NCI-H226 (cell line): ENCODE measurements at places on chromosomes 16 and 17.
A peak's percentile ranks its signal among the peaks of the same experiment; 100 is the strongest.

DNA sequence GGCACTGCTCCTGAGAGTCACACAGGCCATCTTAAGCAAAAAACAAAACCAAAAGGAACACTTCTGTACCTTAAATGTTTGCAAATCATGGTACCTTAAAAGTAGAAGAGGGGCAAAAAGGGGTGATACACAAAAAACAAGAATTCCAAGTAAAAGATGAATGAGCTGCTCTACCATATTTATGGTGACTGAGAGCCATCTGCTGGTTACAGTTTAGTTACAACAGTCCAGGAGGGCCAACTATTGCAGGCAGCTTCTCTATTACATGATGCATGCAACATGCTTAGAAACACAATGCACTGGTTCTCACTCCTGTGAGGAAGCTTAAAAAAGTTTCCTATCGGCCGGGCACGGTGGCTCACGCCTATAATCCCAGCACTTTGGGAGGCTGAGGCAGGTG, 53.5 kb downstream of the STX8 start:
- DNase-seq, result peak; percentile 24

GRCh38 chr17:28956112-28956511, 4.8 kb upstream of the PHF12 start:
- DNase-seq, result no peak

DNA sequence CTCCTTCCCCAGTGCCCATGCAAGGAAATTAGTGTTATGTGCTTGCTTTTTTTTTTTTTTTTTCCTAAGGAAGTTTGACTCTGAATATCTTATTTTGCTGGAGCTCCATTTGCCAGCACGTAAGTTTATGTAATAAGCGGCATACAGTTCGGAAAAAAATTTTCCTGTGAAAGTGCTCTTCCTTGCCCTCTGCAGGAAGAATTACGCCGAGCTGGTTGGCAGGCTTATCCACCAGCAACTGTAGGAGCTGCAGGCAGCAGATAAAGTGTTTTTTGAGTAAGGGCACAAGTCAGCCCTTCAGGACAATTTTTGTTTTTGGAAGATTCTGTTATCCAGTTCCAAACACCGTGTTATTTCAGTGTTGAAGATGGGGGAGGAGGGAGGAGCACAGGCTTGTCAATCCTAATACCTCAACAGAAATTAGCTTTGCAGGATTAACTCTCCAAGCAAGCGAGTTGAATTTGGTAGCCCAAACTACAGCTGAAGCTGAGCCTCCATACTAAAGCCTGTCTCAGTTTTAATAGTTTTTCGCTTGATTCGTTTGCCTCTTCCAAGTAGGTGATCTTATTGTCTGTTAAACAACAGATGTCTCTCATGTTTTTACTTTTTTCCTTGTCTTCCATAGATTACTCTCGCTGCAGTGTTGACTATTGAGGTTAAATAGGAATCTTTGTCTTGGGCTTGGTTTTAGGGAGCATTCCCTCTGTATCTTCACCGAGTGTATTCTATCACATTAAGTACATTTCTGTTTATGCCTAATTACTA, 1.1 kb downstream of the SPECC1 start:
- peak; percentile 69 for DNase-seq

DNA sequence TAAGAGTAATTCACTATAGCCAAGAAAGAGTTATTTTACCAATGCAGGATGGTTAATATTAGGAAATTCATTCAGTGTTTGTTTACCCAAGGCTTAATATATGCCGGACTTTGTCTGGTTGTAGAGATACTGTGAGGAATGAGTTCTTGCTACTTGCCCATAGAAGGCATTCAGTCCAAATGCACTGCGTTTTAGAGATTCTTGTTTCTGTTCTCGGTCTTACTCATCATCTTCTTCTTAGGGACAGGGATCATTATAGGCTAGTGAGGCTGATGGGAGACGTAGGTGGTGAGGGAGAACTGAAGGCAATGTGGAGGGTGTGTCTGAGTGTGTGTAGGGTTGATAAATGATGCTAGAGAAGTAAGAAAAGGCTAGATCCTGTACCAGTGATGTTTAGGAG, 90.7 kb downstream of the OR1D5 start:
- DNase-seq, result no peak

DNA sequence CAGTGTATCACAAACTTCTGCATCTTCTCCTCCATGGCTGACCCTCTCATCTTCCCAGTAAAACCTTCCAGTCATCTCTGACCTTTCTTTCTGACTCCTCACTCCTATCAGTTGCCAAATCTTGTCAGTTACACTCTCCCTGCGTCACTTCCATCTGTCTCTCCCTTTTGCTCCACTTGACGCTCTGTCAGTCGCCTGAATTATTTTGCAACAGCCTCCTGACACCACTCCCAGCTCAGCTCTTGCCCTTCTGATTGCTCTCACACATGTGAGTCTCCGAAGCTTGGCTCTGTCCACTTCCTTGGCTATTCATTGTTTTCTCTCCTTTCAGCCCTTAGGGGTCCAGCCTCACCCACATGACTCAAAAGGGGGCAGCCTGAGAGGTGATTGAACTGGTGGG, 27.7 kb downstream of the DHRS7C start:
- DNase-seq, result no peak

GRCh38 chr16:15605839-15606517, 37.0 kb downstream of the MARF1 start:
- DNase-seq, result no peak

- no peak for DNase-seq
Observed at GRCh38 chr17:30170415-30170987, 53.9 kb downstream of the NSRP1 start.

GRCh38 chr16:66660422-66661209, 35.9 kb downstream of the CMTM4 start:
- DNase-seq, result peak; percentile 91

GRCh38 chr17:74892974-74893911, at the start of gene FADS6:
Gene FADS6 (minus strand): TSS chr17:74893633. CDS start chr17:74893595, 38 bp downstream.
- no peak for DNase-seq

GRCh38 chr16:85495259-85495658, 117.9 kb upstream of the GSE1 start:
- no peak for DNase-seq

DNA sequence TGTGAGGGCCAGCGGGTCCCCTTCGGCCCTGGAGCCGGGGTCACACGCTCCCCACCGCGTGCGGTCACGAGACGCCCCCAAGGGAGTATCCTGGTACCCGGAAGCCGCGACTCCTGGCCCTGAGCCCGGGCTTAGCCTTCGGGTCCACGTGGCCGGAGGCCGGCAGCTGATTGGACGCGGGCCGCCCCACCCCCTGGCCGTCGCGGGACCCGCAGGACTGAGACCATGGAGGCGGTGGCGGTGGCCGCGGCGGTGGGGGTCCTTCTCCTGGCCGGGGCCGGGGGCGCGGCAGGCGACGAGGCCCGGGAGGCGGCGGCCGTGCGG, at the start of gene NAGLU:
Gene NAGLU, plus strand, starts transcription at position 194 of the 324 bp plus-strand sequence. Its CDS starts 32 bp downstream, at position 226.
- DNase-seq, result peak; percentile 82

- no peak for DNase-seq
Observed at GRCh38 chr17:73292031-73292531, 19.7 kb downstream of the CDC42EP4 start.

GRCh38 chr17:77196251-77196650, 55.5 kb downstream of the SEC14L1 start:
- no peak for DNase-seq

DNA sequence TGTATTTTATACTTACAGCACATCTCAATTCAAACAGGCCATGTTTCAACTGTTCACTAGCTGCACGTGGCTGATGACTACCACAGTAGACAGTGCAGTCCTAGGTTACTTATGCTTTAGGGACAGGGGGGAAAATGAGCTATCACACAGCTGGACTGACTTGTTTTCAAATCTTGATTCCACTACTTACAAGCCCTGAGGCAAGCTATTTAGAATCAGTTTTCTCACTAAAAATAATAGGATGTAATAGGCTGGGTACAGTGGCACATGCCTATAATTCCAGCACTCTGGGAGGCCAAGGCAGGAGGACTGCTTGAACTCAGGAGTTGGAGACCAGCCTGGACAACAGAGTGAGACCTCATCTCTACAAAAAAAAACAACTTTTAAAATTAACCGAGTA, 10.3 kb downstream of the GLG1 start:
- DNase-seq, result no peak

- no peak for DNase-seq
Observed at GRCh38 chr17:44121997-44122815, 1.2 kb downstream of the HDAC5 start.

- DNase-seq, result peak; percentile 46
Observed at GRCh38 chr16:49952386-49952785, 72.6 kb upstream of the CNEP1R1 start.

GRCh38 chr17:55298111-55298730, 33.5 kb downstream of the HLF start:
- DNase-seq, result no peak

DNA sequence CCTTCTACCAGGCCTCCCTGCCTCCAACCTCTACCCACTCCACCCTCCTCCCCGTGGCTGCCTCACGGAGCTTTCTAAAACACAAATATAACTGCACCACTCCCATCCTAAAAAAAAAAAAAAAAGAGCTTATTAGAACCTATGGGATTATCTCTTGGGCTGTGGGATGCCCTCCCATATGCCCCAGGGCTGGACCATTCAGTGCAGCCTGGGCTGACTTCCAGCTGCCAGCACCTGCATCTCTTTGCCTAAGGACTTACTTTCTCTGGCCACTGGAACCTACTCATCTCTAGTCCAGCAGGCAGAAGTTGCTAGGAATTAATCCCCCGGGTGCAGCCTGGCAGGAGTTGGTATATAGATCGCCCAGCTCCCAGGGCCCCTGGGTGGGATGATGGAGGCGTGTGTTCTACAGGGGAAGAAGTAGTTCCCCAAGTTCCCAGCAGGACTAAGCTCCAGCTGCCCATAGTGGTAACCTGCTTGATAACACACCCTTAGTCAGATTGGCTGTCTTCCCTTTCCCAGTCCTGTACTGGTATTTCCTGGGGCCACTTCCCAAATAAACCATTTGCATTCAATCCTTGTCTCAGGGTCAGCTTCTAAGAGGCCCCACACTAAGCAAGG, 10.3 kb downstream of the MPP3 start:
- DNase-seq, result peak; percentile 33

GRCh38 chr16:76157629-76158028, 119.6 kb upstream of the CNTNAP4 start:
- DNase-seq, result no peak

DNA sequence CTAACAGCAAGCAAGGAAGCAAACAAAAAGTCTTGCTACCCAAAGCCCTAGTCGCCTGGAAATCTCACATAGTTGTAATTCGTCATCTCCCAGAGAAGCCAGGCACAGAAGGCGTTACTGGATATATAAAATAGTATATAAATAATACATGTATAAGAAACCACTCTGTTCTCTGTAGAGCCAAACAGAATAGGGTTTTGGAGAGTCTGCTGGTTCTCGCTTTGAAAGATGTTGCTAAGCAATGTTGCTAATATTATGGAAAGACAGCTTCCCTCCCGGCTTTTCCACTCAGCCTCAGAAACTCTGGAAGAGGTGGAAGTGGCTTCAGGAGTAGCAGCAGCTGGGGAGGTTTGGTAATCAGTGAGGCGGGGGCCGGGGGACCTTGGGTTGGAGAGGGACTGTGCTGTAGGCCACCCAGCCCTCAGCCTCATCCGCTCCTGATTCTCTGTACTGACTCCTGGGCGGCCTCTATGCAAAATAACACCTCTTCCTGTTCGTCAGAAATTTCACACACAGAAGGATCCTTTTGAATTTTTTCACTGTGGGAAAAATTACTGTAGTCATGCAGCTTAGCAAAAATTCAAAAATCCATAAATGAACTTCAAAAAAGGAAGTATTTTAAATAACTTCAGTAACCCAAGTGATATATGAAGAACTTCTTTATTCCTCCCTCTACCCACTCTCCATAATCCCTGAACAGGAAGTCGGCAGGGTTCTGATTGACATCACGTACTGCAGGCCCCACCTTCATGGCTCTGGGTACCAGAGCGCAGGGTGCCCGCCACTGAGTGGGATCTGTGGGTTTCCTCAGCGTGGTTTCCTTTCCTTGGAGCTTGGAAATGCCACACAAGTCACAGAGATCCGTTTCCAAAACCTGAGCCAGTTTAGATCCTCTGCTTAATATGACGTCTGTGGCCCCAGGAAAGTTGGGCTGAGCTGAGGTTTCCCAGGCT, 51.4 kb downstream of the RAP1GAP2 start:
- no peak for DNase-seq

- DNase-seq, result peak; percentile 85
Observed at GRCh38 chr16:66874079-66874775, 6.1 kb upstream of the PDP2 start.

DNA sequence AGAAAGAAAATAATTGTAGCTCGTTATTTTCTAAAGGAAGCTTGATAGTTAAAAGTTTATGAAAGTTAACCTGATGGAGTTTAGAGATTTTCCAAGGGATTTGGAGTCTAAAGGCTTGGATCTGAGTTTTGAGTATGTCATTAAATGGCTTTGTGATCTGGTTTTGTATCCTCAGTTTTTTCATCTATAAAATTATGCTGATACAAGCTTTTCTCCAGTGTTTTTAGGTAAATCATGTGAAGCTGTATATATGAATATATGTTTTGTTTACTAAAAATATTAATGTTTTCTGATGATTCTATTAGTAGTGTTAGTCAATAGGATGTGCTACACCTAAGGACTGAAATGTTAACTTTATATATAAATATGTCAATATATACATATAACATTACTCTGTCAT, 727.8 kb downstream of the CDH11 start:
- no peak for DNase-seq

- no peak for DNase-seq
Observed at GRCh38 chr16:30846649-30847402, 47.1 kb downstream of the BCL7C start.

GRCh38 chr17:32943647-32944191, 15.8 kb downstream of the TMEM98 start:
- peak; percentile 94 for DNase-seq

- no peak for DNase-seq
Observed at GRCh38 chr17:36608280-36608679, 6.9 kb downstream of the MRM1 start.

GRCh38 chr17:31355935-31356334, 34.5 kb upstream of the EVI2A start:
- no peak for DNase-seq

- DNase-seq, result no peak
Observed at GRCh38 chr17:33120103-33120502, 128.5 kb downstream of the SPACA3 start.

GRCh38 chr16:87608400-87608985, 6.2 kb downstream of the JPH3 start:
- DNase-seq, result peak; percentile 40

- DNase-seq, result no peak
Observed at GRCh38 chr16:75226550-75227360, 8.0 kb downstream of the CTRB1 start.

GRCh38 chr16:50719401-50720337, 22.2 kb upstream of the CYLD start:
- DNase-seq, result no peak
